B cell (primary cell): ENCODE measurements at places on chromosomes 1 and 21. TPM values are rescaled to one million over a fixed set of nuclear protein-coding genes. Genes with fewer than 3 reads are reported as not detected.
A peak's percentile ranks its signal among the peaks of the same experiment; 100 is the strongest.

DNA sequence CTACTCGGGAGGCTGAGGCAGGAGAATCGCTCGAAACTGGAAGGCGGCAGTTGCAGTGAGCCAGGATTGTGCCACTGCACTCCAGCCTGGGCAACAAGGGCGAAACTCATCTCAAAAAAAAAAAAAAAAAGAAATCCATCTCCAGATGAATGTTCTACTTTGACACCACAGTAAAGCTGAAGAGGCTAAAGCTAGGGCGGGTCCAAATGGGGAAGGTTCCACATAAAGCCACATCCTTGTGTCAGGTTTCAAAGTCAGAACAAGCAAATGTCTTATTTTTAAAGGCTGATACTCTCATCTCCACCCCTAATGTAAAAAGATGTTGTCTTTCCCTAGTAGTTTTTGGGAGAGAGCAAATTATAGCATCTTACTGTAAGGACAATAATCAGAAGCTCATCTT lies 4.4 kb upstream of the WARS2 start:
- H3K27ac ChIP-seq: no peak overlapping the region
- H3K36me3 ChIP-seq: no peaks in the 10 kb centered on the region
- DNase-seq: no peak
- no peak overlapping the region for H3K4me3 ChIP-seq
- peaks cover 12% of the 10 kb centered on the region for H3K4me1 ChIP-seq

Gene B3GALT5
- total RNA-seq: not detected in 2 replicates

DNA sequence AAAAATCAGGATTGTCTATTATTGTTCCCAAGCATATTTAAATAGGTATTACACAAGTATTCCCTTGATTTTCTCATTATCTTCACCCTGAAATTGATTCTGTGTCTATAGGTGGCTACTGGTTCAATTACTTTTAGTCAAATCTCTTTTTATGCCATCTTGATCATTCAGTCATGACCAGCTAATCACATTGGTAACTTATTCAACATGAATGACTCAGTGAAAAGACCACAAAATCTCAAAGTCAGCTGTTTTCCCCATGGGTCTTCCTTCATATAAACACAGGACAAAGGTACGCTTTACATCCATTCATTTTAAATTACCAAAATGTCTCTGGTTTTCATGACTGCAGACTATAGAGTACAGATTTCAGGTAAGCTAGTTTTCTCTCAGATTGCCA lies 23.7 kb upstream of the NRIP1 start:
- no peak overlapping the region for H3K4me3 ChIP-seq
- H3K27me3 ChIP-seq: no peaks in the 10 kb centered on the region
- H3K4me1 ChIP-seq: no peaks in the 10 kb centered on the region
- H3K27ac ChIP-seq: no peak overlapping the region
- H3K36me3 ChIP-seq: no peaks in the 10 kb centered on the region

Gene HRNR
- not detected in 2 replicates for total RNA-seq

GRCh38 chr1:89065079-89065868 lies at the start of gene GBP1:
GBP1 (minus strand) TSS chr1:89065208; CDS start chr1:89063234, 1,974 bp downstream.
- peak within 1 kb of the TSS; percentile 62 for H3K27ac ChIP-seq
- peak within 1 kb of the TSS; percentile 57 for H3K4me3 ChIP-seq
- H3K4me1 ChIP-seq: peaks cover 21% of the 10 kb centered on the region
- no peaks in the 10 kb centered on the region for H3K36me3 ChIP-seq

GRCh38 chr1:233343262-233343661 lies 15.7 kb downstream of the MAP3K21 start:
- no peaks in the 10 kb centered on the region for H3K36me3 ChIP-seq
- no peak overlapping the region for H3K4me3 ChIP-seq
- H3K27ac ChIP-seq: no peak overlapping the region
- no peak for DNase-seq

- no peaks in the 10 kb centered on the region for H3K4me1 ChIP-seq
- no peak overlapping the region for H3K4me3 ChIP-seq
- no peaks in the 10 kb centered on the region for H3K27me3 ChIP-seq
- no peaks in the 10 kb centered on the region for H3K36me3 ChIP-seq
Observed at GRCh38 chr1:67723620-67724019, 38.6 kb downstream of the GADD45A start.

- no peak for DNase-seq
- H3K4me1 ChIP-seq: peaks cover 4% of the 10 kb centered on the region
- no peaks in the 10 kb centered on the region for H3K36me3 ChIP-seq
- H3K27ac ChIP-seq: no peak overlapping the region
Observed at GRCh38 chr1:112388436-112388835, 7.6 kb upstream of the CTTNBP2NL start.
